ENCODE measurements at places on chromosomes 5 and 9.

- no peak for DNase-seq
Observed at GRCh38 chr5:1314564-1314982, 19.7 kb upstream of the TERT start.

GRCh38 chr9:134219646-134220060, 55.3 kb upstream of the RNU6ATAC start:
- DNase-seq = no peak

GRCh38 chr5:8691221-8691620, 822.3 kb downstream of the MTRR start:
- no peak for DNase-seq

DNA sequence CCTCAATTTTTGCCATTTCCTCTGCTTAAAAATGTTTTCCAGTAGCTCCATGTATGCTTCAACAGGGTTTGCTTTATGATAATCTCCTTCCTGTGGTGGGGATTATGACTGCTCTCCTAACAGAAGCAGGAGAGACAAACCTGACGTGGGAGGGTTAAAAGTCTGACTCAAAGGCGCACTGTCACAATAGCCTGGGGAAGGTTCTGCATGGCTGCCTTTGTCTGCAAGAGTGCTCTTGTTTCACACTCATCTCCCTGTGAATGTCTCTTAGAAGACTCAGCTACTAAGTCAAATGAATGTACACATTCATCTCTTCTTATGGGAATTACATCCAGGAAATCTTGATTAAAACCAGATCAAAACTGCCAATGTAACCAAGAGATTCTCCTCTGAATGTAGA, 90.9 kb upstream of the MTAP start:
- DNase-seq = no peak

GRCh38 chr9:97880336-97880735, 27.3 kb downstream of the FOXE1 start:
- DNase-seq = no peak

DNA sequence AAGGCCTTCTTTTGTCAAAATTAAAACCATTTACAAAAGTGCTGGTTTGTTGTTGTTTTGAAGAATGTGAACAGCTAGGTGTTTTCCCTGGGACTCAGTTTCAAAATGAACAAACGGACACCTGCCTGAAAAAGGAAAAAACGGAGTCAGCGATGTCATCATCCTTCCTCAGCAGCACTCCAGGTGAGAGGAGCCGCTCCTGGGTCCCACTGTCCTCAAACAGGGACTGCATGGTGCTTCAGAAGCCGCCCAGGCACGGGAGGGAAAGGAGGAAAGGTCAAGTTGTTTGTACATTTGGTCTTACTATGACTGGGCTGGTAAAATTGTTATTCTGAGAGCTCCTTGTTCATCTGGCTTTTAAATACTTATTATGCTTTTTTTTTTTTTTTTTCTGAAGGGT, 69.0 kb upstream of the ZSWIM6 start:
- DNase-seq = no peak

GRCh38 chr5:173670130-173670651, 53.7 kb upstream of the BOD1 start:
- no peak for DNase-seq

GRCh38 chr9:6354072-6354686, 26.0 kb downstream of the TPD52L3 start:
- DNase-seq = peak; percentile 6

GRCh38 chr9:127825319-127826051, 22.8 kb downstream of the FPGS start:
- no peak for DNase-seq

DNA sequence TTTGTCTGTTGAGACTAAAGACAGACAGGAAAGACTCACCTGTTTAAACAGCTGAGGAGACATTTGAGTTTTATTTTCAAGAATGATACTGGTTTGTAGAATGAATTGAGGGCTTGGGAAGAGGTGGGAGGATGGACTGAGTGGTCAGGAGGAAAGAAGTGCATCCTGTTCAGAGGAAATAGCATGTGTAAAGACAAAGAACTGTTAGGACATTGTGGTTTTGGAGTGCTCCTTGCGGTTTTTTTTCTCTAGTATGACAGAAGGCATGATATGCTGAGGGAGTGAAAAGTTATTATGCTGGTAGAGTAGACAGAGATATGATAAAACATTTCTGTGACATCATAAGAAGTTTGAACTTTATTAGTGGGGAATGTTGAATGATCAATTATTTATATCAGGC, 270.7 kb upstream of the ELAVL2 start:
- DNase-seq = no peak

- no peak for DNase-seq
Observed at GRCh38 chr5:113354055-113354454, 80.7 kb downstream of the TSSK1B start.

All from T-helper 17 cell (primary cell).